NCI-H524 (cell line): ENCODE measurements at places on chromosomes 4 and X.

GRCh38 chr4:142959173-142959572 lies 113.1 kb upstream of the INPP4B start:
- DNase-seq: no peak

DNA sequence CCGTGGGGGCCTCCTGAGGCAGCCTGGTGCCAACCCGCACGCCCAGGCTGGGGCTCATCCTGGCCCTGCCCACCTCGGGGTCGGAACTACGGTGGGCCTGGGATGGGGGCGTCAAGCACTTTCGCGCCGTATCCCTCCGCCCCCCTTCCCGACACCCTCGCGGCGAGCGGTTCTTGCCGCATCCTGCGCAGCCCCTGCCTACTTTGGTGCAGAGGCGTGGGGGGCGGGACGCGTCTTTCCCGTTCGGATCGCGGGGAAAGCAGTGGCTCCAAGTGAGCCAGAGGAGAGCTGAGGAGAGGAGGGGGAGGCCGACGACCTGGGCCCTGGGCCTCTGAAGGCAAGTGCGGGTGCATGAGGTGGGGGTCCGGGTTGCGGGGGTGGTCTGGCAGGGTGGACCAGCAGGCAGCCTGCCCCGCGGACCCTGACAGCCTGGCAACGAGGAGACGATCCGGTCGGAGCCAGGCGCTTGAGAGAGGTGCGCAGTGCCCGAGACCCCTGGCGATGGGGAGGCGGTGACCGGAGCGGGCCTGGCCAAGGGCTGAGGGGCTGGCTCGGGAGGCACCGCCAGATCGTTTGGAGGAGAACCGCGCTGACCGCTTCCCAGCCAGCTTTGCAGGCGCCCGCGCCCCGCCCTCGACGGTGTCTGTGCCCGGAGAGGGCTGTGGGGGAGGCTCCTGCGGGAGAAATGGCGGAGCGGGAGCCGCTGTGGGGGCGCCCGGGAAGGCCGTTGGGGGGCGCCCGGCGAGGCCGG lies at the start of gene GPRASP2:
Gene GPRASP2 (plus strand): TSS at position 233 of the 751 bp plus-strand sequence. CDS start 2,422 bp downstream, outside the sequence.
- DNase-seq: peak; percentile 60

DNA sequence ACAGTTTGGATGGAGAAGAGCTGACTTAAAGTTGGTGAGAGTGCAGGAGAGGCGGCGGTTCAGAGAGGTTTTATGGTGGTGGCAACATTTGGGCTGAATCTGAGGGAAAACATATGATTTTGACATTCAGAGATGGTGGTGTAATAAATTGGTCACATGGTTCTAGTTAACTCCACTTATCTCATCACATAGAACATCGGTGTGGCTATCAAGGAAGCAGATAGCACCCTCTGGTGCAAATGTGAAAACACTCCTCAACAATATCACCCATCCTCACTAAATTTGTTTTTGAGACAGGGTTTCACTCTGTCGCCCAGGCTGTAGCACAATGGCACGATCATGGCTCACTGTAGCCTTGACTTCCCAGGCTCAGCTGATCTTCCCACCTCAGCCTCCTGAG lies 28.8 kb downstream of the SUPT20HL2 start:
- DNase-seq: no peak

DNA sequence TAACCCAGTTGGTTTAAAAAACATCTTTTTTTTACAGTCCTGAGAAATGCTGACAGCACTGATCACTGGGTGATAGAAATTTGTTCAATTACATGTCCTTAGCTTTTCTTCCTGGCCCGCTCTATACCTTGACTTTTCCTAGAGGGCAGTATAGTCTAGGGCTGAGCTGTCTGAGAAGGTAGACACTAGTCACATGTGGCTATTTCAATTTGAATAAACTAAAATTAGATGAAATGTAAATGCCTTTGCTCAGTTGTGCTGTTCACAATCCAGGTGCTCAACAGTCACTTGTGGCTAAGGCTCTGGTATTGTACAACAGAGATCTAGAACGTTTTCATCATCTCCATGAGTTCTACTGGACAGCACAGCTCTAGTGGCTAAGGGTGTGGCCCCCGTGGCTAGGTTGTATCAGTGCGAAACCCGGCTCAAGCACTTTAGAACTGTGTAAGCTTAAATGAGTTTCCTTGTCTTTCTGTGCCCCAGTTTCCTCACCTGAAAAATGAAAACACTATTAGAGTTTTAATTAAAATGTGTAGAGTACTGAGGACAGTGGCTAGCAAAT lies 111.6 kb upstream of the WDR17 start:
- DNase-seq: no peak

- no peak for DNase-seq
Observed at GRCh38 chrX:109839694-109840567, 106.9 kb upstream of the ACSL4 start.

GRCh38 chr4:38523054-38523453 lies 140.9 kb upstream of the KLF3 start:
- DNase-seq: no peak

DNA sequence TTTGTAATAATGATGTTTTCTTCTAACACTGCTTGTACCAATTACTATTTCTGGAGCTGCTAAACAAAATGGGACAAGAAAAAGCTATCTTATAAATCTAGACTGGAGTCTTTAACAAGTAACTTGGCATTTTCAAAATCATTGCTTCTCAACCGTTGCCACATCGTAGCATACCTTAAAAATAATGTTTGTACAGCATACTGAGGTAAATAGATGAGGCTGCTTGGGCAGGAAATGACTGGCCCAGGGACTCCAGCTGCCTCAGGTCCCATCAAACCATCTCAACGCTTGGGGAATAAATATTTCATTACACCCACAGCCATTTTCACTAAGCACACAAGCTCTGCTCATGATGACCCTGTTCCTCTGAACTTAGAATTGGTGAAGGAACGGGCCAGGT lies 115.1 kb downstream of the SPANXA1 start:
- DNase-seq: no peak

DNA sequence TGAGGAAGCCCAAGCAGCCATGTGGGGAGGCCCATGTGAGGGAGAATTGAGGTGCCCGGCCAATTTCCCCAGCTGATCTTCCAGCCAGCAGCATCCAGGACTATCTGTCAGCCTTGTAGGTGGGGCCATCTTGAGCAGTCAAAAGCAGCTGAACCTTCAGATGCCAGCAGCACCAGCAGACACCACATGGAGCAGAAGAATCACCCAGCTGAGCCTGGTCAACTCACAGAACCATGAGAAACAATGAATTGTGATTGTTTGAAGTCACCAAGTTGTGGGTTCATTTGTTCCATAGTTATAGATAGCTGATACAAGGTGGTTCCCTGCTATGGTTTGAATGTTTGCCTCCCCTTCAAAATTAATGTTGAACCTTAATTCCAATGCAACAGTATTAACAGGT lies 85.1 kb upstream of the ATP6AP2 start:
- DNase-seq: no peak

- DNase-seq: no peak
Observed at GRCh38 chr4:111011458-111011857, 388.6 kb upstream of the PITX2 start.

- DNase-seq: no peak
Observed at GRCh38 chr4:140875746-140876452, 119.7 kb upstream of the TBC1D9 start.

DNA sequence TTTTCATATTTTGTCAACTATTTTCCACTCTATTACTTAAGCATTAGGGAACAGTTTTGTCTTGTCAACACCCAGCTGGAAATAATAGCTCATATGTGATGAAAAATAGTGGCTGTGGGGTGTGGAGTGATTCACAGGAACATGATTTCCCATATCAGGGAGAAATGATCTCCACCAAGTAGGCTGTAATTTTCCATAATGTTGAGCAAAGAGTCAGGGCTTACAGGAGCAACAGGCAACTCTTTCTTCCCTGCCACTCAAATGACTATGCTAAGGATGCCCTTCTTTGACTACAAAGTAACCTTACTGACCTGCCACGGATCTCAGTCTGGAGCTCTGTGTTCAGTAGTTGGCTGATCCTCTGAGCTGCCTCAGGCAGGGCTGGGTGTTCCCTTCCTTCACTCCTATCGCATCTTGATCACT lies 90.0 kb upstream of the GATB start:
- DNase-seq: no peak

GRCh38 chr4:120561648-120562047 lies 360.9 kb downstream of the PRDM5 start:
- DNase-seq: no peak

- no peak for DNase-seq
Observed at GRCh38 chr4:22480675-22481327, 35.1 kb downstream of the ADGRA3 start.

DNA sequence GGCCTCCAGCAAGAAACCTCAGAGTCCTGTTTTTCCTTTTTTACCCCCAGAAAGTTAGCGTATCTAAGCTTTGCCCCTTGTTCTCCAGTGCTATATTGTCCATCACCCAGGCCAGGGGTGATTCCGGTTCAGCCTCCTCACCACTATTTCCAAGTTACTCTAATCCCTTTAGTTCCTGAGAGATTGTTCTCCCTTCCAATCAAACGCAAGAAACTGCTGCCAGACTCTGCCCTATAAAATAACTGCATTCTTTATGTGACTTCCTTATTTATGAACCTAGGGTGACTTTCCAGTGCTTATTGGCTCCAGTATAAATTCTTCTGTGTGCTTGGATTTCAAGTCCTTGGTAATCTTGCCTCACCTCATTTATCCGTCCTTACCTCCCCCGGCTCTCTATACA lies 65.7 kb downstream of the CLCN5 start:
- no peak for DNase-seq
